ENCODE measurements at places on chromosomes 7 and 10. TPM values are rescaled to one million over a fixed set of nuclear protein-coding genes. Genes with fewer than 3 reads are reported as not detected.

Gene CAMK1D
- 16.0 TPM for total RNA-seq

Gene RAB19
- total RNA-seq, result 0.50 TPM

Gene PAXIP1
- total RNA-seq, result 11.7 TPM

Gene BUD23
- 43.3 TPM for total RNA-seq

Gene MSMB
- total RNA-seq, result 0.34 TPM

Gene CFAP70
- 0.68 TPM for total RNA-seq
